HEK293T (cell line): ENCODE measurements at places on chromosomes 12 and 14.
A peak's percentile ranks its signal among the peaks of the same experiment; 100 is the strongest.

DNA sequence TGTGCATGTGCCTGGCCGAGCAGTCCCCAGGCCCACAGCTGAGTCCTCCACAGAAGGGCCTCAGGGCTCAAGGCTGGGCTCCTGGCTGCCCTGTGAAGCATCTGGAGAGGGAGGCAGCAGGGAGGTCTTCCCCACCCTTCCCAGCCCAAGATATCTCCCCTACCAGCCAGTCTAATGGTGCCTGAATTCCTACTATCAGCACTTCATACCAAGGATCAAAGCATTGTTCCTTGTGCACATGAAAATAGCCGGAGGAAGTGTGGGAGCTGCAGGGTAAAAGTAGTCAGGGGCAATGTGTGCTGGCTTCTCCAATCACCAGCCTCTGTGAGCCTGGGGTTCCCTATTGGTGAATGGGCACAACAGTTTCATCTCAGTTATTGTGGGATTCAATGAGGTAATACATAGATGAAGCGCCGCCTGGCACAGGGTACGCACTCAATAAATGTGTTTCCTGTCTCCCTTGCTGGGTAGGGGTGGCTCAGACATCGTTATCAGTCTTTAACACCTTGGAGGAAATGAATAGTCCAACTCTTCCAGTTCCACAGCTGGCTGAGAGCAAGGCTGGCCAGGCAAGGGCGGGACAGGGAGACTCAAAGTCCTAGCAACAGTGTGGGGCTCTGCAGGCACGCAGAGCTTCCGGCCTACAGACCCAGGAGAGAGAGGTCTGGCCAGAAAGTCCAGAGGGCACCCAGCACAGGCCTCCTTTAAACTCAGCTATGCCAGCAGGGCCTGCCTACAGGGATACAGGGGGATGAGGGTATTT lies 39.1 kb upstream of the PNMA1 start:
- no peak for DNase-seq

GRCh38 chr12:98594050-98594835 lies 757 bp downstream of the SLC25A3 start:
- no peak for DNase-seq

DNA sequence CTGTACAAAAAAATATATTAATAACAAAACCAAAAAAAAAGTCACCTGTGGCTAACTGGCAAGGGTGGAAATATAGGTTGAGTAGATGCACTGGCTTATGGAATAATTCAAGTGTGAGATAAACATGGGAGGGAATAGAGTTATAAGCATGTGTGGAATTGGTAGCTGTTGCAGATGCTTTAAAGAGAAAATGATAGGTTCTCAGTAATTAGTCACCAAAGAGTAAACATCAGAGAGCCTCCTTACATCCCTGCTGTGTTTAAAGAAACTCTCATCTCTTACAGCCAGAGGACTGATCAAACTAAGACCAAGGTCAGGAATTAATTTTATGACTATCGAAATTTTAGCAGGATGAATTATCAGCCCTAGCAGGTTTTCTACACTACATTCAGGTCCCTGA lies 70.5 kb downstream of the EGLN3 start:
- no peak for DNase-seq

- DNase-seq = no peak
Measured at GRCh38 chr14:102799684-102800562, 22.7 kb downstream of the TRAF3 start.

DNA sequence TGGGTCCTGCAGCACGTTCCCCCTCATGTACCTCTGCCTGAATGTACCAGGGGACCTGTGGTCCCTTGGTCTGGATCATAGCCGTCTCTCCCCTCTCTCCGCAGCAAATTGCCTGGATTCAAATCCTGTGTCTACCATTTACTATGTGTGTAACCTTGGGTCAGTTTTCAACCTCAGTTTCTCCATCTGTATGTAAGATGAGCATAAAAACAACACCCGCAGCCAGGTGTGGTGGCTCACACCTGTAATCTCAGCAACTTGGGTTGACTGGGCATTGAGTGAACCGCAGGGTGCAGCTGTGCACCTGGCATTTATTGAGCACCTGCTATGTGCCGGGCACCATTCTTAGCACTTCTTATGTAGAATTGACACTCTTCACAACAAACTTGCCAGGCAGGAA lies 14.1 kb downstream of the CYP46A1 start:
- DNase-seq = no peak

DNA sequence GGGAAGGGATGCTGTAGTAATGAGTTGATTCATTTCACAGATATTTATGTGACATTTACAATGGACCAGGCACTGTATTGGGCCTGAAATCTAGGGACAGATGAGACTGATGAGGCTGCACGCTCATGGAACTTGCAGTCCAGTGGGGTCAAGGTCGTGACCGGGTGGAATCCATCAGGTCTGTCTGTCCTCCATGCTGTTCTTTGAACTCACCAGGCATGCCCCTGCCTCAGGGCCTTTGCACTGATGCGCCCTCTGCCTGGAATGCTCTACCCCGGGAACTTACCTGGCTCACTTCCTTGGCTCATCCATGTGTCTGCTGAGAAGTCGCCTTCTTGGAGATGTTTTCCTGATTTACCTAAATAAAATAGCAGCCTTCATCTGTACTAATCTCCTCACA lies 200.1 kb downstream of the VRK1 start:
- DNase-seq = no peak

DNA sequence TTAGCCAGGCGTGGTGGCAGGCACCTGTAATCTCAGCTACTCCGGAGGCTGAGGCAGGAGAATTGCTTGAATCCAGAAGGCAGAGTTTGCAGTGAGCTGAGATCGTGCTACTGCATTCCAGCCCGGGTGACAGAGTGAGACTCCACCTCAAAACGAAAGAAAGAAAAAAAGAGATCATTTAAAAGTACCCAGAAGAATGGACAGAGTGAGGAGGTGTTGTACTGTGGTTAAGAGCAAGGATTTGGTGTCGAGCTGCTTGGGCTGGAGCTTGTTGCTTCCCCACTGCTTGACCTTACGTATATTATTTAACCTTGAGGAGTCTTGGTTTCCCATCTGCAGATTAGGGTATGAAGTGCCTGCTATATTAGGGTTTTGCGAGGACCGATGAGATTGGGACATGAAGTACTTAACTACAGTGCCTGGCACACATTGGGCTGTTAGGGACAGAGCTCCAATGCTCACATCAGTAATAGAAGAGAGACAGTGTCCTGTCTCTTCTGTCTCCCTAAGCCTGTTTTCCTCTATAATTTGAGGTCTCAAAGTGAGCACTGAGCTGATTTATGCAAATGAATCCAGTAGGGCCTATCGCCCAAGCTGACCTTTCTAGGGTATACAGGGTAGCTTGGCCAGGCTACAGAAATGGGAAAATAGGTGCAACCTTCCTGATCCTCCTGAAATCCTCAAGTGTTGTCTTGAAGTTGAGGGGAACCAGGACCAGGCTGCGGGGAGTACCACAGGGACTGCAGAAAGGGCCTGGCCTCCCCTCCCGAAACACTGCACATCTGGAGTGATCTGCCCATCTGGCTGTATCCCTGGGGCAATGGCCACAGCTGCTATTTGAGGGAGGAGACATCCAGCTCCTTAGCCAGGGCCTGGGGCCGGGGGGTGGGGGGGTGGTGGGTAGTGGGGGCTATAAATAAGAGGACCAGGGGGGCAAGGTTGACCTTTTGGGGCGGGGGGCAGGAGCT lies 8.6 kb upstream of the HDAC7 start:
- DNase-seq = no peak

GRCh38 chr12:6396031-6396430 lies 12.1 kb downstream of the LTBR start:
- DNase-seq = no peak

- no peak for DNase-seq
Measured at GRCh38 chr12:109500406-109501185, 23.2 kb downstream of the UBE3B start.

DNA sequence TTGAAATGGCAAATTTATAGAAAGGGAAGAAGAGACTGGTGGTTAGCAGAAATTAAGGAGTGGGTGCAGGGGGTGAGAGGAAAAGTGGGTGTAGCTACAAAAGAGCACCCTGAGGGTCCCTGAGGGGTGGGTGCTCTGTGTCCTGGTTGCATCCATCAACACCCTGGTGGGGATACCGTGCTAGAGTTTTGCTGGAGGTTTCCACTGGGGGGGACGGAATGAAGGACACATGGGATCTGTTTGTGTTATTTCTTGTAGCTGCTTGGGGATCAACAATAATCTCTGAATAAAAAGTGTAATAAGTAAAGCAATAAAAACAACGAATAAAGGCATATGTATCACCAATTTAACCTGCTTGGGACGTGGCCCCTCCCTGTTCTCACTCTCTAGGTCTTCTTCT lies 175.3 kb downstream of the KIF26A start:
- DNase-seq = no peak

DNA sequence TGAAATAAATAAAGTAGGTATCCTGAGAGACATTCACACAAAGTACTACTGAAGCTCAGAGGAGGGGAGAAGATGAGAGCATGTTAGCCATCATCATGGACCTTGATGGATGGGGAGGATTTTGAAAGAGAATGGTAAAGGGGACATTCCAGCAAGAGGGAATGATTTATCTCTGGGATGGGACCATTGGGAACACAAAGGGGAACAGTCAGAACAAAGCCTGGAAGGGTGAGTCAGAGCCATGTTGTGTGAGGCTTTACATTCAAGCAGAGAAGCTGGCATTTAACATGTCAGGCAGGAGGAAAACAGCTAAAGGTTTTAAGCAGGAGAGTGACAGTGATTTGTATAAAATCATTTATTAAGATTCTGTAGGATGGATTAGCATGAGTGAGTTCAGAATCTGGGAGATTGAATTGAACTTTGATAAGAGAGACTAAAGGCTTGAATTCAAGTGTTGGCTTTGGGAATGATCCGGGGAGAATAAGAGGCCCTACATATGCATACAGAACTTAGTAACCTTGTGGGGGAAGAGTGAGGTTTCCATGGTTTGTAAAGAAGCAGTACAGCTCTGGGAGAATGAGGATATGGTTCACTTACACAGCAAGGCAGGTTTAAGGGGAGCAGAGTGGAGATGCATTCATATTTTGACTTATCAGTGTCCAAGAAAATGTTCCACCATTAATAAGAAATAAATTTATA lies 174.4 kb downstream of the SYT10 start:
- no peak for DNase-seq

- DNase-seq = peak; percentile 13
Measured at GRCh38 chr12:28998662-28999120, 150.4 kb upstream of the FAR2 start.

GRCh38 chr14:86088156-86088555 lies 558.2 kb downstream of the FLRT2 start:
- no peak for DNase-seq

GRCh38 chr12:50763639-50764285 lies at the start of gene ATF1:
TSS of gene ATF1 (plus strand) at chr12:50764101. CDS start at chr12:50780146, 16,045 bp downstream.
- DNase-seq = peak; percentile 91

- no peak for DNase-seq
Measured at GRCh38 chr14:58718226-58719205, 80.8 kb downstream of the DACT1 start.

GRCh38 chr14:67512463-67513310 lies 20.4 kb upstream of the PLEKHH1 start:
- peak; percentile 15 for DNase-seq

DNA sequence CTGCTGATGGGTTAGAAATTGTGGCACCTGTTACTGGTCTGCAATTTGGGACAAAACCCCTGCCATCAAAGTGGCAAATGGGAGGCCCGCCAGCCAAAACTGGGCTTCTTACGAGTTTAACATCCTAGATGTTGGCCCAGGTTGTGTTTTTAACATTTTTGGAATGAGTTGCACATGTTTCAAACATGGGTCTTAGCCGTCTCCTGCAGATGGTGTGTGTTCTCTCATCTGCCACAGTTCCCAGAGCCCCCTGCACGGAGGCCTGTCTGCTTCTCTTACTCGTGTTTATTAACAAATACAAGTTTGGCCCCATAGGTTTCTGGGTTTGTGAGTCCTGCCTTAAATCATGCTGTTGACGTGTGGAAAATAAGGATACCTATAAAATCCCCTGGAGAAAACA lies 46.5 kb downstream of the CACNA2D4 start:
- DNase-seq = no peak

GRCh38 chr12:76694369-76694768 lies 69.5 kb upstream of the ZDHHC17 start:
- no peak for DNase-seq

- no peak for DNase-seq
Measured at GRCh38 chr12:62621101-62621638, 154.5 kb downstream of the MON2 start.

DNA sequence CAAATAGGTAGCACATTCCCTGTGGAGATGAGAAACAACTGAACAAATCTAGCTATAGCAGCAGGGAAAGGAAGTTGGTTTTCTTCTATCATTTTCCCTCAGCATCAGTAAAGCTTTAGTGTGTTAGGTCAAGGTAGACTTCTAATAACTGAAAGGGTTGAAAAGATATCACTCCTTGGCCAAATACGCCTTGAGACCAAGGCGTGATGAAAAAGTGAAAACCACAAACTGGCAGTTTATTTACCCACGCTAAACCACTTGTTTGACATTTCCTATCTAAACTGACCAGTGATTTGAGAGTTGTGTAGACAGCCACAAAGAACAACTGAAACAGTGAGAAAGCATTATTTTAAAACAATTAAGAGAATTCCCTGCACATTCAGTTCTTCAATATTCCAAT lies 99.6 kb upstream of the SOX5 start:
- no peak for DNase-seq

DNA sequence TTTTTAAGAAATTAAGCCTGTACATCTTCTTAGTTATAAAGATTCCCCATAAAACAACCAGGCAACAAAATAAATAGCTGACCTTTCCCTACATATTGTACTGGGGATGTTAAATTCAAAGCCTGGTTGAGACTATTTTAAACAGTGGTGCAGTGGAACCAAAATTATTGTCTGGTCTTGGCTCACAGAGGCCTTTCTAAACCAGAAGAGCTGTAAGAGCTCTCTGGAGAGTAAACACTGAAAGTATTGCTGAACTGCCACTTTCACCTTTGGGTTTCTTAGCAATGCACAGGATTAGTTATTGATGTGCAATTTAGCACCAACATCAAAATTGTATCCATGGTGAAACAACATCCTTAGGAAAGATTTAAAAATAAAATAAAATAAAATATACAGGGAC lies 20.6 kb downstream of the RACGAP1 start:
- no peak for DNase-seq

DNA sequence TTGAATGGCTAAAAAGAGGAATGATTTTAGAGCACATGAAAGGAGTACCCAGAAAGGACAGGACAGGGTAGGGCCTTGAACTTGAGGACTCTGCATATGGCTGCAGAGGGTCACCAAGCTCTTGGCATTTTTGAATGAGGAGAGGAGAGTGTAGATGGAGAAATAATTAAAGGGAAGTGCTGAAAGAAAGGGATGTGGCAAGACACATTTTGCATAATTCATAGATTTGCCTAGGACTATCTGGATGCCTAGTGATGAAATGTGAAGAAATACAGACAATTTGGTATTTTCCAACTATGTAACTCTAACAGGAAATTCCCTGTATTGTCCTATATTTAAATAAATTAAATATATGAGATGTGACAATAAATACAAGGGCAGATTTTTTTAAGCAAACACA lies 27.5 kb upstream of the MDM1 start:
- no peak for DNase-seq

GRCh38 chr12:105861227-105861626 lies 277.5 kb downstream of the NUAK1 start:
- no peak for DNase-seq

GRCh38 chr12:111953455-111953854 lies 59.5 kb downstream of the TMEM116 start:
- no peak for DNase-seq

GRCh38 chr12:10213168-10214135 lies 775 bp downstream of the GABARAPL1 start:
- peak; percentile 53 for DNase-seq
